Mesenteric fat pad (tissue), 1 donor: ENCODE measurements at places on chromosomes 5 and 9. TPM values are rescaled to one million over a fixed set of nuclear protein-coding genes. Genes with fewer than 3 reads are reported as not detected.

Gene IFNB1
- total RNA-seq, result not detected

Gene IFNA13
- total RNA-seq, result not detected

Gene NUTM2F
- not detected for total RNA-seq

Gene WDR41
- 38.8 TPM for total RNA-seq

Gene INSL4
- not detected for total RNA-seq

Gene C9orf153
- total RNA-seq, result 0.55 TPM

Gene SLC22A5
- total RNA-seq, result 20.6 TPM

Gene PTGDS
- total RNA-seq, result 249 TPM

Gene RGS7BP
- total RNA-seq, result 0.93 TPM

Gene GBGT1
- 25.1 TPM for total RNA-seq

Gene PCDHGB6
- 5.3 TPM for total RNA-seq

Gene CCDC183
- total RNA-seq, result 0.71 TPM

Gene ZNG1F
- total RNA-seq, result 3.8 TPM
